Activated CD4-positive, CD25-positive, alpha-beta regulatory T cell (primary cell): ENCODE measurements at places on chromosomes 2 and 18.
A peak's percentile ranks its signal among the peaks of the same experiment; 100 is the strongest.

DNA sequence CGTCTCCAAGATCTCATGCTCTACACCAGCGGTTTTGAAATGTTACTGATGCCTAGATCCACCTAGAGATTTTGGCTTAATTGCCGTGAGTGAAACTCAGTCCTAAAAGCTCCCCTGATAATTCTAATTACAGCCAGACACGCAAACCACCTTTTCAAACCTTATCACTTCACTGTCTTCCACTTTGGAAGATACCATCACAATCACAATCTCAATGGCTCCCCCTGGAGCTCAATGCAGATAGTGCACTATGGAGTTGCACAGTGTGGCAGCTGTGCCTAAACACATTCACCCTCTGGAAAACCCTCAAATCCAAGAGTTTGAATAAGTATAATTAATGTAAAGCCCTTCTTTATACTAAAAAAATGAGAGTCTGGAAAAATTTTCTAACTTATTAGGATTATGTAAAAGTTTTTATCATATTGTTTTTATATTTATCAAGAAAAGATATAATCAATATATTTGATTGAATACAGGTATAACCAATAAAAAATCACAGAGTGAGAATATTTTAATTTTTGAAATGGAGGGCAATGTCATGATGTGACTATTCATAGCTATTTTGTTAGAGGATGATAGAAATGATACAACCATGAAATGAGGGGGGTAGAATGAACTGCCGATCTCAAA, 102.9 kb upstream of the SLC8A1 start:
- DNase-seq = peak; percentile 12

GRCh38 chr18:50142441-50143120, 52.4 kb downstream of the MYO5B start:
- no peak for DNase-seq

- no peak for DNase-seq
Observed at GRCh38 chr2:567496-567864, 109.7 kb downstream of the TMEM18 start.

DNA sequence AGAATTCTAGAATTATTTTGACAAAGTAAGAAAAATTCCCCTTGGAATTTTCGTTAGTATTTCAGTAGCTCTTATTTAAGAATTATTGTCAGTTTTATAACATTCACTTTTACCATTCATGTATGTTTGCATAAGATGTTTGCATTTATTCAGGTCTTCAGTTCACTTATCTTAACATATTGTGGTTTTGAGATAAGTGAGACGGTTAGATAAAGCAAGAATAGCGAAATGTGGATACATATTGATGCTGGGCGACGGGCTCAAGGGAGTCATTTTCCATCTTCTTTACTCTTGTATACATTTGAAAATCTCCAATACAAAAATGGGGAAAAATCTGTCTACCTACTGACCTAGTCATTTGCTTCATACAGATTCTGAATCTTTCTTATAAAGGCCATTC, 156.7 kb upstream of the HDAC4 start:
- no peak for DNase-seq

DNA sequence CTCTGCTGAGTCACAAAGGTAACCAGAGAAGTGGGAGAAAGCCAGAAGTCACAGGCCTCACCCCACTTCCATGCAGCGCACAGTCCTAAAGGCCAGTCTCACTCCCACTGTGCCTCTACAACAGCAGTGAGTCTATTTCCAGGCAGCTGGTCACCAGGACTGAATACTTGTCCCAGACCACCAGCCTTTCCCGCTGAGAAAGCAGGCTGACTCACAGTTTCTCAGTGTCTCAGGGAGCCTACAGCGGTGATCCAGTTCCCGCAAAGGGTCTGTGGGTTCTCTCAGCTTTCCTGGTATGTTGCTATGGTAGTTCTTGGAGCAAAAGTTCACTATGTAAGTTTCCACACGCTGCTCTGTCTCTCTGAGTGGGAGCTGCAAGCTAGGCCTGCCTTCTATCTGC, 622.5 kb downstream of the RNF144A start:
- no peak for DNase-seq

DNA sequence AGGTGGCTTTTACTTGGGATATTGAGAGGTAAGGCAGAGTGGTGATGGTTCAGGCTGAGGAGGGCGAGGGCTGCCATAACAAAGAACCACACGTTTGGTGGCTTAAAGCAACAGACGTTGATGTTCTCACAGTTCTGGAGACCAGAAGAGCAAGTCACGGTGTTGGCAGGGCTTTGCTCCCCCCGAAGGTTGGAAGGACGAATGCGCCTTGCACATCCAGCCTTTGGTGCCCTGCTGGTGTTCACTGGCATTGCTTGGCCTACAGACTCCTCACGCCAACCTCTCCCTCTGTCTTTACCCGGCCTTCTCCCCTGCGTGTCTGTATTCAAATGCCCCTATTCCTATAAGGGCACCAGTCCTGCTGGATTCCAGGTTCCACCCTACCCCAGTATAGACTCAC, 125.4 kb downstream of the TPO start:
- no peak for DNase-seq

GRCh38 chr2:111053266-111053665, 67.4 kb upstream of the BCL2L11 start:
- no peak for DNase-seq

DNA sequence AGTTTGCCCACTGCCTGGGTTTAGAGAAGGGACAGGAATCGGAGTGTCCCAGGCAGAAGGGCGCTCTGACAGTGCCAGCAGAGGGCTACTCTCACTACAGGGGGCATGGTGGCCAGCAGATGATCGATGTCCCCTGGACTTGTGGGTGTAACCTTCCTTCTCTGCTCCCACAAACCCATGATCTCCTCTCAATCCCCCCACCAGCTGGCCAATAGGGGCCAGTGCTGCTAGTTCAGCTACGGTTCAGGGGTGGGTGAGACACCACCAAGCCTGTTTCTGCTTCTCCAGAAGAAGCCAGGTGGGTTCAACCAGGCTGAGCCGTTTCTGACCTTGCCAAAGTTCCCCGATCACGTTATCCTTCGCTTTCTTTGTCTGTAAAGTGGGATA, 1.3 kb downstream of the NPPC start:
- DNase-seq = no peak

- no peak for DNase-seq
Observed at GRCh38 chr2:60285626-60286316, 267.7 kb downstream of the BCL11A start.

- no peak for DNase-seq
Observed at GRCh38 chr18:35451032-35451431, 46.7 kb downstream of the INO80C start.

GRCh38 chr2:124320051-124320688, 295.1 kb downstream of the CNTNAP5 start:
- DNase-seq = no peak

GRCh38 chr2:215489288-215489848, 53.5 kb upstream of the FN1 start:
- no peak for DNase-seq

- DNase-seq = no peak
Observed at GRCh38 chr2:172162225-172162733, 59.6 kb upstream of the DLX2 start.

- no peak for DNase-seq
Observed at GRCh38 chr18:10798727-10799550, 273.1 kb downstream of the NAPG start.

DNA sequence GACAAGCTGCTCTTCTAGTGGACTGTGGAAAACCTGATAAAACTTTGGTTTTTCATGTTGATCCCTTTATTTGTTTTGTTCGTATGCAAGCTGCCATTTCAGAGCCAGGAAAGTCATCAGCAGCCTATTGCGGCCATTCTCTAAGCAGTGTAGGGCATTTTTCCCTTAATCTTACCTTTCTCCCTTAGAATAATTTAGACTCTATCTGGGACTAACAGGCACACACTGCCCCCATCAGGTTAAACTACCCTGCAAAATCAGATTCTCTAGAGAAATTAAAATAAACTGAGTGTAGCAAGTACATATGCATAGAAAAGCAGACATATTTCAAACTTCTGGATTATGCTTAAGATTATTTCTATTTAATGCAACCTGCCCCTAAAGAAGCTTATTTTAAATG, 347.5 kb downstream of the METTL4 start:
- DNase-seq = no peak

DNA sequence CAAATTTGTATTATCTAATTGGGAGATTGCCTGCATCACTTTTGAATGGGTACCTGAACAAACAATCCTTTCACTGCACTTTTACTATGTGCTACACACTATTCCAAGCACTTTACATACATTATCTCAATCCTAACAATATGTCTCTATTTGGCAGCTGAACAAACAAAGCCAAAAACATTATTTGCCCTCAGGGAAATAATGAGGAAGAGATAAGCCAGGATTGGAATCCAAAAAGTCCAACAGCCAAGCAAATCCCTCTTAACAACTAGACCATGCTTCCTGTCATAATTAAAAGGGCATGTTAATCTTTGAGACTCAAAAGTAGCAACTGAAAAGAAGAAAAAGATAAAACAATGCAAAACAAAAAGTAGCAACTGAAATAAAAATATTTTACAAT, 32.1 kb downstream of the RPRD1A start:
- DNase-seq = no peak

- no peak for DNase-seq
Observed at GRCh38 chr2:36235426-36235825, 120.2 kb upstream of the CRIM1 start.

DNA sequence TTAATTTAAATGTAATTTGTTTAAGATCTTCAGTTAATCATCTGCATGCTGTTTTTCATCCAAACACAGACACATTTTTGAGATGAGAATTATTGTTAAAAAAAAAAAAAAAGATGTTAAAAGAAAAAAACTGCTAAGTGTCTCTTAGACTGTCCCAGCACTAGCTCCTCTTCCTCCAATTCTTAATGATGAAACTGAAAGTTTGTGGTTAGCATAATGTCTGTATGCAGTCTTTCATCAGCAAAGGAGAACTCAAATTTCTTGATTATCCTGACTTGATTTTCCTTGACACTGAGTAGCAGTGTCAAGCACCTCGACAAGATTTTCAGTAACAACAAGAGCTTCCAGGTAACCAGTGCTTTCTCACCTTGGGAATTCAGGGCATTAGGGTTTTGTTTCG, 274.4 kb downstream of the LRRTM1 start:
- no peak for DNase-seq

- DNase-seq = no peak
Observed at GRCh38 chr2:149223472-149224095, 106.8 kb upstream of the LYPD6 start.

DNA sequence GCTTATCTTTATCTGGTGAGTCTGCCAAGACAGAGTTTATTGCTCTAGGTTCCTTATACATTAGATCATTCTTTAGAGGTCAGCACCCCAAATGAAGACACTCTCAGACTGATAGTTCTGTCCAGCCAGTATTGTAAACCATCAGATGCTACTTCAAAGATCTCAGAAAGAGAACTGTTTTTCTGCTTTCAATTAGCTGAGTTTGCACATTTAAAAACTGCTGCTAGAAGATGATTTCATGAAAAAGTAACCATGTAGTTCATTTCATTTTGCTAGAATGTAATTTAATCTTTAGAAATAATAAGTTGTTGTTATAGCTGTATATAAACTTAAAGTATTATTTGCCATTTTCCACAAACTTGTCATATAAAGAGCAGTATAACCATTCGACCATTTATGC, 344.5 kb upstream of the ATP5MC3 start:
- no peak for DNase-seq

- DNase-seq = no peak
Observed at GRCh38 chr2:54560146-54560881, 104.2 kb downstream of the SPTBN1 start.

DNA sequence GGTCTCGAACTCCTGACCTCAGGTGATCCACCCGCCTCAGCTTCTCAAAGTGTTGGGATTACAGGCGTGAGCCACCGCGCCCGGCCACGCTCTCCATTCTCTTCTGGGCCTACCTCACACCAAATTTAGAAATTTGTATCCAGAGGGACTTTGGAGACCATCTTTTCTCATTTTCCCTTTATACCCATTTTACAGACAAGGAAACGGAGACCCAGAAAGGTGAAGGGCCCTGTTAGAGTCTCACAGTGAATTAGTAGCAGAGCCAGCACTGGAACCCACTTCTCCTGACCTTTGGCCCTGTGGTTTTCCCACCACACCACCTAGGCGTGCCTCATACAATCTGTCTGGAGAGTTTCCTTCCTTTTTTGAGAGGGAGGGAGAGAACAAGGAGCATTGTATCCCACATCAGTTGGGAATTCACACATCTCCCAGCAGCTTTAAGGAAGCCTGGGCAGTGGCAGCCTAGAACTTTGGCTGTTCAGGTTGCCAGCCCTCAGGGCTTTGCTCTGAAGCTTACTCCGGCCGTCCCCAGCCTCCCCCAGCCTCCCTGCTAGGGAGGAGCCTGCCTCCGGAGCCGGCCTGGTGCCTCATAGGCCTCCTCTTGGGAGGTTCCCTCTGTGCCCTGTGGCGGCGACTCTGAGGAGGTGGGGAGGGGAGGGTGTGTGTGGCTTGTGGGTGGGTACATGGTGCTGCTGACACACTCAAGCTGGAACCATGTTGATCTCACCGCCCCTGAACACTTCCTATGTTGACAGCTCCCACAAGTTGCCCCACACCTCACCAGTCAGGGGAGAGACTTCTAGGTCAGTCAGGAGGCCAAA, 13.8 kb downstream of the FOSL2 start:
- DNase-seq = no peak

DNA sequence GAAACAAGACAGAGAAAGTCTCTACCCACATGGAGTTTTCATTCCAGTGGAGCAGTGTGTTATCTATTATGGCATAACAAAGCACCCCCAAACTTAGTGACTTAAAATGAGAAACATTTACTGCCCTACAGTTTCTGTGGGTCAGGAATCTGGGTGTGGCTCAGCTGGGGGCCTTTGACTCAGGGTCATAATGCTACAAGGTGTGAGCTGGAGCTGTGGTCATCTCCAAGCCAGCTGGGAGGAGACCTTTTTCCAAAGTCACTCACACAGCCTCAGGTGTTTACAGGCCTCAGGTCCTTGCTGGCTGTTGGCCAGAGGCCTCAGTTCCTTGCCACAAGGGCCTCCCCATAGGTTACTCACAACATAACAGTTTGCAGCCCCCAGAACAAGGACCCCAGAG, 169.2 kb downstream of the ETAA1 start:
- DNase-seq = no peak

DNA sequence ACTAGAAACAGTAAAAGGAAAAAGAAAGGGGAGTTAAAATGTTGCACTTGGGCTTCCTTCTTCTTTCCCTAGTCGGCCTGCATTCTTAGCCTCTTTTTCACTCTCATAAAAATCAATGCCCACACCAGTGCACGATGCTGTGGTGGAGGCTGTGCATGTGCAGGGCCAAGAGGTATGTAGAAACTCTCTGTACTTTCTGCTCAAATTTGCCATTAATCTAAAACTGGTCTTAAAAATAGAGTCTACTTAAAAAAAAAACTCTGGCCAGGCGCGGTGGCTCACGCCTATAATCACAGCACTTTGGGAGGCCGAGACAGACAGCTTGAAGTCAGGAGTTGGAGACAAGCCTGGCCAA, 11.1 kb downstream of the TRAPPC8 start:
- no peak for DNase-seq

GRCh38 chr2:9973690-9974089, 22.2 kb downstream of the GRHL1 start:
- DNase-seq = no peak

GRCh38 chr2:197349699-197350098, 39.1 kb upstream of the ANKRD44 start:
- DNase-seq = no peak

GRCh38 chr2:149028377-149028776, 10.1 kb upstream of the LYPD6B start:
- DNase-seq = no peak
